ENCODE measurements at places on chromosomes 6 and 20.

DNA sequence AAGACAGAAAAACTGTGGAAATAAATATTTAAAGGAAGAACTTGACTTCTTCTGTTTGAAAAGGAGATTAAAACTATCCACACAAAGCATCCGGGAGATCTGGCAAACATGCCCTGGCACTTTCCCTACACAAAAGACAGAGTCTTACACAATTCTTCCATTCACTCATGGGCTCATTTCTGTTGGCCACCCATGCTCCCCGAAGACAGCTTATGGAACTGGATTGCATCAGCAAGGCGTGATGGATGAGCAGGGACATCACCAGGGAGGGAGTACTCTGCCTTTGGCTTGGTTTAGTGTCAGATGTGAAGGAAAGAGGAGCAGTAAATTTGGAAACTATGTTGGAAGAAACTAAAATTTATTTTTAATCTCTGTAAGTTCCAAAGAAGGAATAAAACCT, 379.3 kb downstream of the CD109 start:
- DNase-seq = no peak

- no peak for DNase-seq
These were observed 146.6 kb upstream of the BMP5 start for GRCh38 chr6:56021943-56022342.

GRCh38 chr20:53164072-53164471, 191.9 kb downstream of the TSHZ2 start:
- no peak for DNase-seq

- DNase-seq = peak; percentile 8
These were observed 381.7 kb upstream of the JARID2 start for GRCh38 chr6:14863902-14864850.

DNA sequence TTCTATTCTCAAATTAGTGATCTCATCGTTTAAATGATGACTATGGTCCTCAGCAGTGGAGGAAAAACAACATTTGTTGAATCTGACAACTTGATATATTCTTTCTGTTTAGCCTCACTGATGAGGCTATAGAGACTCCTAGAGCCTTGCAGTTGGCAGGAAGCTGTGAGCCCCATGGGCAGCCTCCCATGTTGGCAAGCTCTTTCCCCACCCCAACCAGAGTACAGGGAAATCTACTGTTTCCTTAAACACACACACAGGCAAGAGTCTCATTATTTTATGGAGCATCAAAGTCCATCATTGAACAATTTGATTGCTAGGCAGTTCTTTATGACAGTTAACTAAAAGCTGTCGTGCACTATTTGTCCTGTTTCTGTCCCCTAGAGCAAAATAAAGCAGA, 498.2 kb upstream of the CITED2 start:
- DNase-seq = no peak

DNA sequence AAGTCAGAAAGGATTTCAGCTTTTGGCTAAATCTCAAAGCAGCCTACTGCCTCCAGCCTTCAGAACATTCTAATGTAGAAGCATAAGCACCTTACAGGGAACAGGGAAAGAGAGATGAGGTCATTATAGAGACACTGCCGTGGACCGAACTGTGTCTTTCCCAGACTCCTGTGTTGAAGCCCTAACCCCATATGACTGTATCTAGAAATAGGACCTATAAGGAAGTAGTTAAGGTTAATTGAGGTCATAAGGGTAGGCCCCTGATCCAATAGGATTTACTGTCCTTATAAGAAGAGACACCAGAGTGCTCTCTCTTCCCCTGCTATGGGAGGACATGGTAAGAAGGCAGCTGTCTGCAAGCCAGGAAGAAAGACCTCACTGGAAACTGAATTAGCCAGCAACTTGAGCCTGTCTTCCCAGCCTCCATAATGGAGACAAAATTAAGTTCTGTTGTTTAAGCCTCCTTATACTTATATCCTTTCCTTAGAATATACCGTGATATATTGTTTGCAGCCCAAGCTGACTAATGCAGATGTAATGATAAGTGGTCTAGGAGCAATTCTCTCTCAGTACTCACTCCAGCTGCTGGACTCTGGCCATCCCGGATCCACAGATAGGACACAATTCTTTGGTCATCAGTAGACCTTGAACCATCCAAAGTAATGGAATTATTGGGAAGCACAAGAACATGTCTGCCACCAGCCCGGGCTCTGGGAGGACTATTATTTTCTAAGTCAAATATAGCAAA, 71.4 kb downstream of the ALDH5A1 start:
- peak; percentile 17 for DNase-seq

DNA sequence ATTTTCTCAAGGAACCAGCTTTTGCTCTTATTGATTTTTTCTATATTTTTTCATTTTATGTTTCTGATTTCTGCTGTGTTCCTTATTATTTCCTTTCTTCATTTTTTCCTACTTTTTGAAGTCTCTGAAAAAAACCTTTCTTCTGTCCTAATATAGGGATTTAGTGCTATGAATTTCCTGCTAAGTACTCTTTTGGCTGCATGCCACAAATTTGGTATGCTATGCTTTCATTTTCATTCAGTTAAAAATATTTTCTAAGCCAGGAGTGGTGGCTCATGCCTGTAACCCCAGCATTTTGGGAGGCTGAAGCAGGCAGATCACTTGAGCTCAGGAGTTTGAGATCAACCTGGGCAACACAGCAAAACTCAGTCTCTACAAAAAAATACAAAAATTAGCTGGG, 30.6 kb downstream of the SIRPD start:
- peak; percentile 7 for DNase-seq

DNA sequence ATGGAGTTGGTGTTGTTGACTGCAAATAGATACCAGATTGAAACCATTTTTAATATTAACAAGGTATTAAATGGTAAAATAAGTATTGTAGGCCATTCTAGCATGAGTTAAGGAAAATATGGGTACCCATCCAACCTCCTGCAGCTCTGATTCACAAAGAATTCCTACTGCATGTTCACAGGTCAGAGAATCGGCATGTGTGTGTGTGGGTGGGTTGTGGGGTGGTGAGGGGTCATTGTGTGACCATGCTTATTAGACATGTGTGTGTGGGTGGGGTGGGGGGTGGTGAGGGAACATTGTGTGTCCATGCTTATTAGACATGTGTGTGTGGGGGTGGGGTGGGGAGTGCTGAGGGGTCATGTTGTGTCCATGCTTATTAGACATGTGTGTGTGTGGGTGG, 3.2 kb downstream of the IYD start:
- DNase-seq = no peak

- DNase-seq = no peak
These were observed 19.6 kb upstream of the SAMHD1 start for GRCh38 chr20:36971103-36971502.

- DNase-seq = no peak
These were observed 66.3 kb downstream of the NOL4L start for GRCh38 chr20:32518593-32519380.

- no peak for DNase-seq
These were observed 22.2 kb upstream of the SCRT2 start for GRCh38 chr20:697826-698225.

GRCh38 chr6:165159460-165159859, 149.9 kb downstream of the C6orf118 start:
- DNase-seq = no peak

- DNase-seq = no peak
These were observed 730.8 kb upstream of the CITED2 start for GRCh38 chr6:140105241-140105640.

- DNase-seq = no peak
These were observed 347.1 kb downstream of the GRIK2 start for GRCh38 chr6:101740631-101741030.

DNA sequence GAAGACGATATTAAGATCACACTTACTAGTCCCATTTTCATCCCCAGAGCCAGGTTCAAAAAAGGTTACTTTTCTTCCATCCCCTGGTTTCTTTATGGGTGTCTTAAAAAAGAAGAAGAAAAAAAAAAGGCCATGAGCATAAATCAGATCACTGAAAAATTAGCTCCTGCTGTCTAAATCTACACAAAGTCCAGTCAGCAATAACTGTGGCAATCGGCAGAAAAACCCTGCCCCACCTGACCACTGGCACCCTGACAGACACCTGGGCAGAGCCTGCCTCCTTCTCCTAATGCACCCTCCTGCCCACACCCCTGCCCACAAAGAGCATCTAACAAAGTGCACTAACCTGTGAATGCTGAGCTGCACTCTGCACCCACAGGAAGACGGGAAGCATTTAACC, 69.8 kb downstream of the STAU1 start:
- no peak for DNase-seq

- no peak for DNase-seq
These were observed 140.6 kb upstream of the SLC22A16 start for GRCh38 chr6:110617057-110617456.

GRCh38 chr6:32148289-32149091, 3.2 kb downstream of the PRRT1 start:
- no peak for DNase-seq

- DNase-seq = no peak
These were observed 67.8 kb downstream of the NRN1 start for GRCh38 chr6:5938934-5939333.

DNA sequence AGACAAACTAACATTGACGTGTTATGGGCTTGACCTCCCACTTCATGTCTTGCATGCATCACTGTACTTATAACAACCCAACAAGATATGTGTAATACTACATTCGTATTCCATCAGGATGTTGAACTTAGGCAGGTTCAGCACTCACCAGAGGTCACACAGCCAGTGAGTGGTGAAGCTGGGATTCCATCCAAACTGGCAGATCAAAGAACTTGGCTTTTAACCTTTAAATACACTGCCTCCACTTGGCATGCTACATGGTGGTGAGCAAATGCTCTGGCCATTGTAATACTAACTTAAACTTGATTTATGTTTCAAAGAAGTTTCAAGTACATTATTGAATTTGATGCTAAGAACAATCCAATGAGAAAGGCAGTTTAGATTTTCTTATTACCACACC, 10.7 kb upstream of the HDDC2 start:
- no peak for DNase-seq

GRCh38 chr6:123802351-123802696, 1.3 kb upstream of the NKAIN2 start:
- peak; percentile 55 for DNase-seq

DNA sequence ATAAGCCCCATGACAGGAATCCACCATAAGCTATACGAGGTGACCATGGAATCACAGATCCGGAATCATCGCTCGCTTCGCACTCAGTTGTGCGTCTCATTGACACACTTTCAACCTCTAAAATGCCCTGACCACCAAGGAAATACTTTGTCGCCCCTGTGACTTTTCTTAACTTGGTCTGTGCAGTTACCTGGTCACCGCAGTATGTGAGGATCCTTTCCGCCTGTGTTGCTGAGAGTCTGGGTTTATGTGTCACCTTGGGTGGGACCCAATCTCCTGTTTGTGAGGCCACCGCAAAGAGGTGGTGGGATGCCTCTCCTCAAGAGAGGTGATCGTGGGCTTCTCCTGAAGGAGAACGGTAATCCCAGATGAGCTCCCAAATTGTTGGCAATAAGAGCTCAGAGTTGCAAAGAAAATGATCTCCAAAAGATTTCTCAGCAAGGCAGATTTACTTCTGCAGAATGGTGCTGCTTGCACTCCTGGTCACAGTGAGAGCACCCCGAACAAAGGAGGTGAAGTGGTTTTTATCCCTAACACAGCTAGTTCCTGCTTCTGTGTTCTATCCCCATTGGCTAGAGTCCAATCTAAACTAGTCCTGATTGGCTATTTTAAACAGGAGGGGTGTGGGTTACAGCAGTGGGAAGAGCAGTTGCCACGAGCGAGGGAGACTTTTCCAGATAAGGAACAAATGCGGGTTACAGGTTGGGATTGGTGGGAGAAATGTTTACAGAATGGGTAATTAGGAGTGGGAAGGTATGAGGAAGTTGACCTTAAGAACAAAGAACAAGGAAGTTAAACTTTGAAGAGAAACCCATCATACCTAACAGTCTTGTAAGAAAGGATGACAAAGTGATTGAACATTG, 9.1 kb upstream of the ZNFX1 start:
- peak; percentile 83 for DNase-seq

- no peak for DNase-seq
These were observed 60.0 kb downstream of the CPNE5 start for GRCh38 chr6:36779227-36779626.

GRCh38 chr20:6044115-6044514, 9.7 kb downstream of the LRRN4 start:
- DNase-seq = peak; percentile 39

DNA sequence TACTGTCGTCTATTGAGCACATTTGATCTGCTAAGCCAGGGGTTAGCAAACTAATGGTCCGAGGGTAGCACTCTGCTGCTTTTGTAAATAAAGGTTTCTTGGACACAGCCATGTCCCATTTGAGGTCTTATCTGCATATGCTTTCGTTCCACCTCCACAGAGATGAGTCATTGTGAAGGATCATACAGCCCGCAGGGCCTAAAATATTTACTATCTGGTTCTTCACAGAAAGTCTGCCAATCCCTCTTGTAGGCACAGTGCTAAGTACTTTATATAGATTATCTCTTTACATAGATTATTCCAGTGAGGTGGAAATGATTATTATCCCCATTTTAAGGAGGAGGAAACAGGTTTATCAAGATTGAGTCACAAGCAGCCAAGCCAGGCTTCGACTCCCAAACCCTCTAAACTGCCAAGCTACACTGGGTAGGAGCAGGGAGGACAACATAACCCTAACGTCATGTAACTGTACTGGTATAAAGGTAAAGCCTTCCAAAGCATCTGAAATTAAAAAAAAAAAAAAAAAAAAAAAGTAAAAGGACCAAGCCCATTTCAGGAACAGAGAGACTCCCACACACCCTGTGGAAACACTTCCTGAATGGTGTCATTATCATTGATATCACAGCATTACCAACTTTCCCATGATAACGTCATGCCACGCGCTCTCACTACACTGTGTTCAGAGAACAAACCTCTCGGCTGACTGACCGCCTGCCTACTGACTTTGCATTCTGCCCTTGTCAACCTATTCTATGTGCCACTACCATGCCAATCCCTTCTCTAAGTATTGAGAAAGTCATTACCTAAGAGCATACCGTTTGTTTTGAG, 101.0 kb downstream of the KIF16B start:
- peak; percentile 9 for DNase-seq

DNA sequence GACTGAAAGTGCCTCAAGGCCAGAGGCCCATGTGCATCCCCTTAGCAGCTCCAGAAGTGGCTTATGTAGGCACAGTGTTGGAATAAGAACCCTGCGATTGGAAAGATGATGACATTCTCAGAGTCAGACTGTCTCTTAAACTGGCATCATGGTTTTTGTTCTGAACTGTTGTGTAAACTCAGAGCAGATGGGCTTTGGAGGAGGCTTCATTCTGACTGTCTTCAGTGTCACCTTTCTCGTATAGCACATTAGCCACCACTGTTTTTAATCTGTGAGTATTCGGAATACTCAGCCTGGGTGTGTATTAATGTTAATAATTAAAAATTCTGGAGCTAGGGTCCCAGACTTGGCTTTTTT, 140.9 kb downstream of the JARID2 start:
- DNase-seq = no peak

- no peak for DNase-seq
These were observed 71.1 kb downstream of the KCNB1 start for GRCh38 chr20:49411221-49411925.

DNA sequence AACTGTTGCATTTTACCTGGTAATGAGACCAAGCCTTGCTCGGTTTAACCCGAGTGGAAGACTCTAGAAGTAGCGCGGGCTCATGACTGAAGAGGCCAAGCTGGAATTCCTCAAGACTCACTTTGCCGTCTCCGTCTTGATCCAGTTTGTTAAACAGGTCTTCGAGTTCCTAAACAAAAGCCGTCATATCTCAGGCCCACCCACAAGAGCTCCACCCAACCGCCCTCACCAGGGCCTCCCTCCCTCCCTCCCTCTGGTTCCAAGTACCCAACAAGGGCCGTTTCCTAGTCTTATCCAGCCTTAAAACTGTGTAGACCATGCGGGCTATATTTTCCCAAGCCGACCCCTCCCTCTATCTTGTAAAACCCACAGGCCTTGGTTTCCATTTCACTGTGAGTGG, 81.4 kb downstream of the NINL start:
- DNase-seq = no peak
